ENCODE measurements at places on chromosomes 16 and 17.

- no peak for DNase-seq
These were observed 7.7 kb upstream of the ITPRIPL2 start for GRCh38 chr16:19105891-19106624.

DNA sequence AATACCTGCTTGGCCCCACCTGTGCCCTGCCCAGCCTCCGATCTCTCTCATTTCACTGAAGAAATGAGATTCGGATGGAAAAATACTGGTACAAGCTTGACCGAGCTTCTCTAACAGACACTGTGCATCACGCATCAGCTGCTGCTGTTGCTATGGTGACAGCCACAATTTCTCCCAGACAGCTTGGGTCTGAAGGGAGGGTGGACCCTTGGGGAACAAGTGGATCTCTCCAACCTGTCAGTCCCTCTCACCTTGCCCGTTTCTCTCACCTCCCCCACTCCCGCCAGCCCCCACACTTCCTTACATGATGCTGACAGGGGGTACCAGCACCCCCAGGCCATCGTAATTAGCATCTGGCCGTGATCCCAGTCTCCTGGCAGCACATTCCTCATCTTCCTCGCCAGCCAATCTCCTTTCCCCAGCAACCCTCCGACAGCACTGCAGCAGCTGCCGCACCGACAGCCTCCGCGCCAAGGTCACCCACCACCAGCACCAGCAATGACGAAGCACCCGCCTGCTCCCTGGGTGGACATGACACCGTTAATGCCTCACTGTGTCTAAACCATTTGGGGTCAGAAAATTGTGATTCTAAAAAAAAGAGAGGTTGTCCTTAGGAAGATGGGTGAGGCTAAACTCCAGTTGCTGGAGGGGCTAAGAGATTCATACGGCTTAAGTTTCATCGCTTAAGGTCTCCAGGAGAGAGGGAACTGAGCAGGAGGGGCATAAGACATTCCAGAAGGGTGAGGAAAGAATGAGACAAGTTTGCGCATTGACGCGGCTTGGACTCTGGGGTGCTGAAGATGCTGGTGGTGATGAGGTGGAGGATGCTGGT, 58.6 kb upstream of the TNRC6A start:
- no peak for DNase-seq

GRCh38 chr16:89586218-89586617, 10.7 kb downstream of the CPNE7 start:
- DNase-seq: no peak

DNA sequence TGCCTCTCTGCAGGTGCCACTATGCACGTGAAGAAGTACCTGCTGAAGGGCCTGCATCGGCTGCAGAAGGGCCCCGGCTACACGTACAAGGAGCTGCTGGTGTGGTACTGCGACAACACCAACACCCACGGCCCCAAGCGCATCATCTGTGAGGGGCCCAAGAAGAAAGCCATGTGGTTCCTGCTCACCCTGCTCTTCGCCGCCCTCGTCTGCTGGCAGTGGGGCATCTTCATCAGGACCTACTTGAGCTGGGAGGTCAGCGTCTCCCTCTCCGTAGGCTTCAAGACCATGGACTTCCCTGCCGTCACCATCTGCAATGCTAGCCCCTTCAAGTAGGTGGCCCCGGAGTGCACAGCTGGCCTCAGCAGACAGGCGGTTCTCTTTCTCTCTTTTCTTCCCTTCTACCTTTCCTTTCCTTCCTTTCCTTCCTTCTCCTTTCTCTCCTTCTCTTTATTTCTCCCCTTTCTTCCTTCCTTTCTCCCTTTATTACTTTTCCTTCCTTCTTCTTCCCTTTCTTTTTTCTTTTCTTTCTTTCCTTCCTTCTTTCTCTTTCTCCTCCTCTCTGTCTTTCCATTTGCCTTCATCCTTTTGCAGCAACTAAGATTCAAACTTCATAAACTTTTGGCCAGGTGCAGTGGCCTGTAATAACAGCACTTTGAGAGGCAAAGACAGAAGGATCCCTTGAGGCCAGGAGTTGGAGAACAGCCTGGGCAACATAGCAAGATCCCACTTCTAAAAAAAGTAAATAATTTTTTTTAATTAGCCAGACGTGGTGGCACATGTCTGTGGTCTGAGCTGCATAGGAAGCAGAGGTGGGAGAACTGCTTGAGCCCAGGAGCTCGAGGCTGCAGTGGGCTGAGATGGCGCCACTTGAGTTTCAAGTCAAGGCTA, 46.7 kb downstream of the SCNN1B start:
- no peak for DNase-seq

DNA sequence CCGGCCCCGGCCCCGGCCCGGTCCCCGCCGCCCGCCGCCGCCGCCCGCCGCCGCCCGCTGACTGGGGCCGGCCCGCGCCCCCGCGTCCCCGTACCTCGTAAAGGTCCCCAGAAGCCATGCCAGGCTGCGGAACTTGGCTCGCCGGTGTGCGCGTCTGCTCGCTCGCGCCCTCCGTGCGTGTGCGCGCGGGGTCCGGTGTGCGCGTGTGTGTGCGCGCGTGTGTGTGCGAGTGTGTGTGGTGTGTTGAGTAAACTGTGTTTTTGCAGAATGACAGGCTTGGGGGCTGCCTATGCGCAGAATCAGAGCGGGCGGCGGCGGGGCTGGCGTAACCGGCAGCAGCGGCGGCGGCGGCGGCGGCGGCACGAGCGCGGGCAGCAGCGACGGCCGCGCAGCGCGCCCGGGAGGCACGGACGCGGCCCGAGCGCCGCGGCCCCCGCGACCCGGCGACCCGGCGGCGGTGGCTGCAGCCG, 307 bp downstream of the CDYL2 start:
- no peak for DNase-seq
